ENCODE measurements at places on chromosomes 4 and X.

GRCh38 chrX:7191681-7192110 lies 43.7 kb upstream of the PUDP start:
- DNase-seq = no peak

- no peak for DNase-seq
Observed at GRCh38 chrX:134733591-134733990, 75.3 kb upstream of the PLAC1 start.

- DNase-seq = no peak
Observed at GRCh38 chrX:79036157-79036880, 91.1 kb downstream of the P2RY10 start.

GRCh38 chr4:48375651-48376304 lies 34.4 kb downstream of the SLAIN2 start:
- DNase-seq = no peak

Measured in CD4-positive, alpha-beta T cell treated with Interleukin-6 at 100 ng/mL for 8 hours (primary cell).